Stomach (tissue), 19 donors: ENCODE measurements at places on chromosomes 2 and 18. TPM values are rescaled to one million over a fixed set of nuclear protein-coding genes. Genes with fewer than 3 reads are reported as not detected.

GRCh38 chr2:175567435-175568061, 386.0 kb upstream of the ATP5MC3 start:
- no peak overlapping the region for H3K4me3 ChIP-seq
- H3K4me1 ChIP-seq: no peaks in the 10 kb centered on the region
- no peaks in the 10 kb centered on the region for H3K36me3 ChIP-seq
- no peak overlapping the region for H3K27ac ChIP-seq
- no peak for DNase-seq

GRCh38 chr2:30899516-30900054, 92.3 kb upstream of the CAPN13 start:
- H3K27ac ChIP-seq: no peak overlapping the region
- no peak overlapping the region for H3K4me3 ChIP-seq
- no peaks in the 10 kb centered on the region for H3K4me1 ChIP-seq
- DNase-seq: no peak
- no peaks in the 10 kb centered on the region for H3K27me3 ChIP-seq

GRCh38 chr2:112182581-112183034, 44.4 kb downstream of the FBLN7 start:
- peaks cover 7% of the 10 kb centered on the region for H3K4me1 ChIP-seq
- no peaks in the 10 kb centered on the region for H3K36me3 ChIP-seq
- H3K27ac ChIP-seq: no peak overlapping the region
- no peak for DNase-seq

GRCh38 chr2:232951891-232952290, 61.2 kb downstream of the NGEF start:
- no peak overlapping the region for H3K4me3 ChIP-seq
- H3K27ac ChIP-seq: no peak overlapping the region
- H3K36me3 ChIP-seq: no peaks in the 10 kb centered on the region
- no peaks in the 10 kb centered on the region for H3K4me1 ChIP-seq
- H3K27me3 ChIP-seq: no peaks in the 10 kb centered on the region
- DNase-seq: no peak

DNA sequence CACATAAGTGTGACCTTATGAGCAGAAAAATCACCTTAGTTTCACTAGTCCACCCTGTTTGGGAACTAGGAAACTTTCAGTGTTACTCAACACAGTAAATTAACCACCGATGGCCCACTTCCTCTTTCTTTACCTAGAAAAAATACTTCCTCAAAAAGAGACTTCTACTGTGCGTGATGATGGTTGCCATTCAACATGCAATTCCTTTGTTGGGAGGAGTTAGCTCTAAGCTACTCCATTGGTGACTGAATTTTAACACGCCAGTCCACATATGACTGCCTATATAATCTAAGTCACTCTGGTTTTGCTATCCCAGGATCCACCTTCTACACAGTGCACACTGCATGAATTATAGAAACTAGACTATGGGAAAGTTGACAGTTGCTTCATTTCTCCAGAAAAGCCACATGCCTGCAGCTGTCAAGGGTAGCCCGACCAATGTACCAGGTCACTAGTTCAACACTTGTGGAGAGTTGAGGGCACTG, 47.8 kb upstream of the REG3G start:
- H3K36me3 ChIP-seq: no peaks in the 10 kb centered on the region
- no peak overlapping the region for H3K27ac ChIP-seq
- H3K4me1 ChIP-seq: no peaks in the 10 kb centered on the region
- no peak overlapping the region for H3K4me3 ChIP-seq
- no peaks in the 10 kb centered on the region for H3K27me3 ChIP-seq
- no peak for DNase-seq

GRCh38 chr2:224802407-224802806, 86.2 kb upstream of the CCDC195 start:
- H3K27ac ChIP-seq: no peak overlapping the region
- peak; percentile 9 for DNase-seq
- no peaks in the 10 kb centered on the region for H3K4me1 ChIP-seq
- H3K36me3 ChIP-seq: peaks cover 19% of the 10 kb centered on the region

DNA sequence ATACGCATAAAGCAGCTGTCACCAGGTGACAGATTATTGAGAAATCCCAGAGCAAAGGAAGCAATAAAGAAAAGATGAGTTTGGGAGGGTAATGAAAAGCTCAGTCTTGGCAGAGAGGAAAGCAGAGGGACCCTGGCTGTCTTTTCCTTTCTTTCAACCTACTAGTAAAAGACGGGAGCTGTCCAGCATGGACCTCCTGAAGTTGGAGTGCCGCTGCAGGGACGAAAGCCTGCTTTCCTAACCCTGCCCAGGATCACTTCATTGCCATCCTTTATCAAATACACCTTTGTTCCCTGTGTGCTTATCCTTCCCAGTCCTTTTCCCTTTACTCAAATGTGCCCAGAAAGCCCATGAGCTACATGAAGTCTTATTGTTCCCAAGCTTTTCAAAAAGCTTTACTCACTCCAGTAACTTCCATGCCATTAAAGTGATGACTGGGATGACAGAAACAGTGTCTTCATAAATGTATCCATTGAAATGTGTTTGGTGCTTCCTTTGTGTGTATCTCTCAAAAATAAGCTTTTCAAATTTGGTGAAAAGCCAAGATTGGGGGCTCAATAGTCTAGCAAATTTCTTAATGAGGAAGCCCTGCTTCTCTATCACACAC, 3.7 kb upstream of the SPR start:
- peaks cover 20% of the 10 kb centered on the region for H3K27me3 ChIP-seq
- no peaks in the 10 kb centered on the region for H3K36me3 ChIP-seq
- no peak overlapping the region for H3K27ac ChIP-seq

GRCh38 chr2:8543060-8543382, 138.8 kb upstream of the ID2 start:
- H3K4me3 ChIP-seq: no peak overlapping the region
- no peaks in the 10 kb centered on the region for H3K36me3 ChIP-seq
- no peaks in the 10 kb centered on the region for H3K27me3 ChIP-seq
- no peak for DNase-seq
- peaks cover 53% of the 10 kb centered on the region for H3K4me1 ChIP-seq

DNA sequence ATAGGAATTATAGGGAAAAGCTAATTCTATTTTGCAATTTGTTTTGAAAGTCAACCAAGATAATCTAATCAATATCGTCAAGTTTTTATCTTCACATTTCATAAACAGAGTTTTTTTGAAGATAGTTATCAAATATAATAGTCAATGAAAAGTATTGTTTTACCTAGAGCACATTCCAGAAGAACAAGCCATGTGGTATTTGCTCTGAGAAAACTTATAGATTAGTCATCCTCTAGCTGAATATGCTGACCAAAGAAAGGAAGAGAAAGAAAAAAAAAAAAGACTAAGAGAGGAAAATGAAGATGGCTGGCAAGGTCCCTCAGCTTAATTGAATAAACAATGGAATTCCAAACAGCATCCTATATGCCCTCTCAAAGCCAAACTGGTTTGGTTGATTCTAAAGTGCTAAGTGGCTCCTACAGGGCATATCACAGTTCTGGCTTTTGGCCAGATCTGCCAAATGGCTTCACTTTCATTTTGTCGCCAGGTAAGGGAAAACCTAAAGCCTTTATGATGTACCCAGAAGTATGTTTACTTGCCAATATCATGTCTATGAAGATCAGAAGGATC, 132.6 kb downstream of the VWC2L start:
- no peak overlapping the region for H3K4me3 ChIP-seq
- no peaks in the 10 kb centered on the region for H3K4me1 ChIP-seq
- no peak for DNase-seq
- H3K27me3 ChIP-seq: no peaks in the 10 kb centered on the region
- H3K36me3 ChIP-seq: no peaks in the 10 kb centered on the region

DNA sequence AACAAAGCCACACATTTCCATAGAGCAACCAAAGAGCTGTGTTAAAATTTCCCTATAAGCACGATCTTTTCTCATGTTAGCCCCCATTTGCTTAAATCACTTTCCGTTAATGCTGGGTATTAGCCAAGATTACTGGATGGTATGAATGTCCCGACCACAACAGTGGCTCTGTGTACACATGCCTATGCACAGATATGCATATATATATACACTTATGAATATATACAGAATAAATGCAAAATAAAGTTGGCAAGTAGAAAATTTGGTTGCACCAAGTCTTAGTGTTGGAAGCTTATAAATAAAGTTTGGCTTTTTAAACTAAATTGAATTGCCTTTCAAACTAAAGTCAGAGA, 265.9 kb upstream of the ETAA1 start:
- no peak overlapping the region for H3K4me3 ChIP-seq
- H3K4me1 ChIP-seq: no peaks in the 10 kb centered on the region
- H3K36me3 ChIP-seq: no peaks in the 10 kb centered on the region

- no peaks in the 10 kb centered on the region for H3K27me3 ChIP-seq
- H3K36me3 ChIP-seq: no peaks in the 10 kb centered on the region
These were observed 123.8 kb downstream of the KCTD1 start for GRCh38 chr18:26424428-26425147.

GRCh38 chr2:46514738-46515137, 35.4 kb downstream of the TMEM247 start:
- no peak overlapping the region for H3K27ac ChIP-seq
- H3K27me3 ChIP-seq: no peaks in the 10 kb centered on the region
- no peak for DNase-seq
- no peaks in the 10 kb centered on the region for H3K36me3 ChIP-seq

GRCh38 chr2:59195851-59196250, 954.7 kb upstream of the FANCL start:
- no peaks in the 10 kb centered on the region for H3K4me1 ChIP-seq
- no peak for DNase-seq
- no peak overlapping the region for H3K27ac ChIP-seq
- H3K4me3 ChIP-seq: no peak overlapping the region

DNA sequence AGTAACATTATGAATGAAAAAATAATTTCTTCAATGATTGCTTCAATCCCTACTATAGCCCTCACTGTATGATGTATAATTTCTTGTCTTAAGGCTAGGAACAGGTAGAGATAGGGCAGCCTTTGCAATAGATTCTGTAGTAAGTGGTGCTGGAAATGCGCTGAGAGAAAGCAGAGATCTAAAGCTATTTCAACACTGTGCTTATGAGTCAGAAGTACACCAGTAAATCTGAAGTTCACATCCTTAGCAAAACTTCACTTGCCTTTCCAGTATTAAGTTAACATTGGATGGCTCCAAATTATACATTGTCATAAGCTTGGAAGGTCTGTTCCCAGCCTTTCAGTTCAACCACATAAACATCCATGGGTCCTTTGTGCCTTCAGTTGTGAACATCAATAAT, 178.2 kb upstream of the EPHA4 start:
- H3K4me3 ChIP-seq: no peak overlapping the region
- DNase-seq: no peak
- H3K27ac ChIP-seq: no peak overlapping the region
- H3K4me1 ChIP-seq: no peaks in the 10 kb centered on the region

DNA sequence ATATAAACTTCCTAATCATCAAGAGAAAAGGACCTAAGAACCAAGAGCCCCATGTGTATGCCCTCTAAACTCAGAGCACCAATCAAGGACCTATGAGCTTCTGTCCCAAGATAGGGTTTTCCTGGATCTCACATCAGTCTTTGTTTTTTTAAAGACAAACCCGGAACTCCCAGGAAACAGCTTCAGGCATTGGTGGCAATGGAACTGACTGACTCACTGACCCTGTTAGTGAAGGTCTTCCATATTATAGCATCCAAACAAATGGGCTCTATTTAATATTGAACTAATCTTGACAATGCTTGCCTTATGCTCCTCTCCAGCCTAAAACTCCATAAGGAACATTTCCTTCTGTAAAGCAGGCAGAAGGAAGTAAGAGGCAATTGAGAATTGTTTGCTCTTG, 63.5 kb upstream of the RPE start:
- H3K4me1 ChIP-seq: peaks cover 6% of the 10 kb centered on the region
- DNase-seq: no peak
- no peaks in the 10 kb centered on the region for H3K36me3 ChIP-seq
- no peak overlapping the region for H3K4me3 ChIP-seq

The GRHL1 gene
- total RNA-seq: 5.7 TPM

The IKZF2 gene
- 0.87 TPM for total RNA-seq

The SERPINB12 gene
- not detected for total RNA-seq

The FHL2 gene
- total RNA-seq: 57.1 TPM
